ENCODE measurements at places on chromosomes 1 and 21. TPM values are rescaled to one million over a fixed set of nuclear protein-coding genes. Genes with fewer than 3 reads are reported as not detected.

The COL18A1 gene
- 90.2 TPM for polyA plus RNA-seq

The IFI44L gene
- 7.1 TPM for polyA plus RNA-seq

The RAP1GAP gene
- 23.3 TPM for polyA plus RNA-seq

The SYPL2 gene
- 9.3 TPM for polyA plus RNA-seq

The KCNE1 gene
- not detected for polyA plus RNA-seq

The WLS gene
- 170 TPM for polyA plus RNA-seq

The CHD1L gene
- 52.4 TPM for polyA plus RNA-seq

The ODR4 gene
- polyA plus RNA-seq: 29.3 TPM

The CNR2 gene
- polyA plus RNA-seq: 0.06 TPM

The VCAM1 gene
- 41.7 TPM for polyA plus RNA-seq

The LAMC2 gene
- 4.4 TPM for polyA plus RNA-seq

The SLC26A9 gene
- polyA plus RNA-seq: 0.22 TPM

The KRTAP19-1 gene
- not detected for polyA plus RNA-seq

The EPHB2 gene
- 12.8 TPM for polyA plus RNA-seq

The CYP4A11 gene
- polyA plus RNA-seq: 30.0 TPM

The LCE1F gene
- not detected for polyA plus RNA-seq

The CD5L gene
- polyA plus RNA-seq: not detected

The OSCP1 gene
- 20.5 TPM for polyA plus RNA-seq

The SPATA21 gene
- not detected for polyA plus RNA-seq

The OR2T35 gene
- not detected for polyA plus RNA-seq

The JMJD4 gene
- polyA plus RNA-seq: 15.7 TPM

The S100A11 gene
- polyA plus RNA-seq: 273 TPM

The ESPN gene
- polyA plus RNA-seq: 10.4 TPM

The NUDT4B gene
- polyA plus RNA-seq: 1.8 TPM

The RFX5 gene
- polyA plus RNA-seq: 47.4 TPM

The OR2T3 gene
- not detected for polyA plus RNA-seq

The HSD3B1 gene
- polyA plus RNA-seq: not detected

The DEGS1 gene
- 62.2 TPM for polyA plus RNA-seq

The PGBD5 gene
- 7.2 TPM for polyA plus RNA-seq

The UFC1 gene
- polyA plus RNA-seq: 174 TPM

The ZBTB7B gene
- 11.5 TPM for polyA plus RNA-seq

The RHD gene
- polyA plus RNA-seq: 0.56 TPM

The RPTN gene
- not detected for polyA plus RNA-seq

The PRR9 gene
- not detected for polyA plus RNA-seq

The SRSF11 gene
- 341 TPM for polyA plus RNA-seq

The PLA2G2C gene
- 0.15 TPM for polyA plus RNA-seq

The ZFP69 gene
- 6.5 TPM for polyA plus RNA-seq

The SLAMF9 gene
- polyA plus RNA-seq: not detected

The S100A3 gene
- polyA plus RNA-seq: 0.35 TPM

The HSPG2 gene
- polyA plus RNA-seq: 121 TPM

The LMOD1 gene
- polyA plus RNA-seq: 3.9 TPM

The ADORA1 gene
- 5.2 TPM for polyA plus RNA-seq

The RAB3GAP2 gene
- 31.7 TPM for polyA plus RNA-seq

The TXNDC12 gene
- polyA plus RNA-seq: 77.9 TPM

The PCP4 gene
- polyA plus RNA-seq: 17.1 TPM

The RORC gene
- polyA plus RNA-seq: 1.5 TPM

The CDC42BPA gene
- polyA plus RNA-seq: 38.7 TPM

The F13B gene
- not detected for polyA plus RNA-seq

The TMEM82 gene
- 3.5 TPM for polyA plus RNA-seq

The COL8A2 gene
- 1.5 TPM for polyA plus RNA-seq

The LCE2B gene
- not detected for polyA plus RNA-seq

The CSMD2 gene
- 0.78 TPM for polyA plus RNA-seq

The NBPF8 gene
- 8.3 TPM for polyA plus RNA-seq

The C8B gene
- 0.28 TPM for polyA plus RNA-seq

The FAM131C gene
- polyA plus RNA-seq: 1.0 TPM

The APCS gene
- not detected for polyA plus RNA-seq

The C1QTNF12 gene
- polyA plus RNA-seq: 7.0 TPM

All from right renal cortex interstitium (tissue), 3 donors.